Endothelial cell (in vitro differentiated cells): ENCODE measurements at places on chromosomes 3 and 15. TPM values are rescaled to one million over a fixed set of nuclear protein-coding genes. Genes with fewer than 3 reads are reported as not detected.

DNA sequence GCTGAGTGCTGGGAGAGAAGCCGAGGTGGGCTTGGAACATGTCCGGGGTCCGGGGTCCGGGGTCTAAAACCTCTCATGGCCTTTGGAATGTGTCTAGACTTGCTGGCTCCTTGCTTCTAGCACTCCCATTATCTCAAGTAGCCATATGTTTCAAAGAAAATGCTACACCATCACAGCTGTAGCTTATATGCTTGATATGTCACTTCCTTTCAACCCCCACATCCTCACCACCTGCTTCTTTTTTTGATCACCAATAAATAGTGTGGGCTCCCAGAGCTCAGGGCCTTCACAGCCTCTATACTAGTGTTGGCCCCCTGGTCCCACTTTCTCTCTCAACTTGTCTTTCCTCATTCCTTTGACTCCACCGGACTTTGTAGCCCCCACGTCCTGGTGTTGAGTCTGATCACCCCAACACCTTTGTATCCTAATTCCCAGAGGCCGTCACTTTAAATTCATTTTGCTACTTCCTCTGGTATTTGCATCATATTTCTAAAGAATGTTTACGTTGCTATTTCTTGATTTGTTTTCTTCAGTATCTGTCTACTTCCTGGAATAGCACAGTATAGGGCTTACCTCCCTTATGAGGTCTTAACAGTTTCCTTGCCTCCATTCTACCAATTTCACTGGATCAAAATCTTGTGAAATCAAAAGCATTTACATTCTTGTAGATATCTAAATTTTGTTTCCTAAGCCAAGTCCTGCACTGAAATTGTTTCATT lies 71.9 kb upstream of the CHRNB4 start:
- no peak overlapping the region for H3K4me3 ChIP-seq
- DNase-seq: no peak
- no peak overlapping the region for H3K27ac ChIP-seq
- H3K27me3 ChIP-seq: no peaks in the 10 kb centered on the region
- no peaks in the 10 kb centered on the region for H3K4me1 ChIP-seq

GRCh38 chr3:134620476-134621115 lies 30.2 kb downstream of the KY start:
- no peaks in the 10 kb centered on the region for H3K36me3 ChIP-seq
- H3K27me3 ChIP-seq: peaks cover 8% of the 10 kb centered on the region
- no peak overlapping the region for H3K4me3 ChIP-seq

GRCh38 chr3:9704347-9705322 lies 1.0 kb downstream of the CPNE9 start:
- peaks cover 7% of the 10 kb centered on the region for H3K27me3 ChIP-seq
- H3K27ac ChIP-seq: no peak overlapping the region
- no peak overlapping the region for H3K4me3 ChIP-seq
- H3K4me1 ChIP-seq: peaks cover 3% of the 10 kb centered on the region

DNA sequence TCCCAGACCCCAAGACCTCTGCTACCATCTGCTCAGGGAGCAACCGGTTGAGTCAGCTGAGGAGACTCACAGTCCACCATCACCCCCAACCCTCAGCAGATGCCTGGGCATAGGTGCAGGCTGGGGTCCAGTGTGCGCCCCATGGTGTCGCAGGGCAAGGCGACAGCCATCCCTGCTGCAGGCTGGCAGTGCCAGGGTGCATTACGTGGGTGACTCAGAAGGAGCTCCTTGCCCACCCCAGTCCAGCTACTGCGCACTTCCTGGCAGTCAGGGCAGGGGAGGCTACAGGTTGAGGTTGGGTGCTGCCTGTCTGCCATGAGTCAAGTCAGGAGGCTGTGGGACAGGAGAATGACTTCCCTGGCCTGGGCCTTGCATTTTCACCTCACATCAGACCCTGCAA lies 33.5 kb downstream of the RASGRF1 start:
- H3K4me3 ChIP-seq: no peak overlapping the region
- H3K36me3 ChIP-seq: peaks cover 3% of the 10 kb centered on the region
- H3K27ac ChIP-seq: no peak overlapping the region
- DNase-seq: no peak

DNA sequence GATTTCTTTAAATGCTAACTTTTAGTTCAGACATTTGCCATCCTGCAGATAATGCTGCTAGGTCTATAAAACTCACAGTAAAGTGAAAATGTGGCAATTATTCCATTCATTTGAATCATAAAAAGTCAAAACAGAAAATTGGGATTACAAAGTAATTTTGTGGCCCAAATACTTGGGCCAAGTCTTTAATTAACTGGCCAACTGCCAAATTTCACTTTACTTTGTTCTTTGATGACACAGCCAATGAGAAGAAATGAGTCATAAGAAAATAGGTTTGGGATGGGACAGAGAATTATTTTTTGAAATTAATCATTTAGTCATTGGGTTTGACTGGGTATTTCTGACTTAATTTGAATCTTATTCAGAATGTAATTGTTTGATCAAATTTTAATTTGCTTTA lies 89.8 kb upstream of the SLC2A2 start:
- H3K27ac ChIP-seq: no peak overlapping the region
- H3K4me3 ChIP-seq: no peak overlapping the region
- no peak for DNase-seq
- no peaks in the 10 kb centered on the region for H3K27me3 ChIP-seq
- no peaks in the 10 kb centered on the region for H3K4me1 ChIP-seq
- peaks cover 32% of the 10 kb centered on the region for H3K36me3 ChIP-seq

DNA sequence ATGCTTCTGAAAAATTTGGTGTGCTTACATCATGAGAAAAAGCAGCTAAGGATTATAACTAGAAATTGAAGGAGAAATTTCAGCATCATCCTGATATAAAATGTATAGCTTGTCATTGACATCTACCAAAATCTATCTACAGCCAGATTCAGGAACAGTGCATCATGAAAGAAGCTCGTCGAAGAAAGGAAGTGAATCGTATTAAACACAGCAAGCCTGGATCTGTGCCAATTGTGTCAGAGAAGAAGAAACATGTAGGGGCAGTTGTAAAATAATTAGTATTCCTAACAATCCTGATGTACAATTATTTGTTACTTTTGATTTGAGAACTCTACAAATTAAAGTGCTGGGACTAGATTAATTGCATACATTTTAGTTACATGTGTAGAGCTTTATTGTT lies 37.2 kb downstream of the AP4E1 start:
- H3K27me3 ChIP-seq: no peaks in the 10 kb centered on the region
- peaks cover 2% of the 10 kb centered on the region for H3K36me3 ChIP-seq
- no peak overlapping the region for H3K27ac ChIP-seq
- H3K4me3 ChIP-seq: no peak overlapping the region
- no peaks in the 10 kb centered on the region for H3K4me1 ChIP-seq

- no peak overlapping the region for H3K27ac ChIP-seq
- H3K4me1 ChIP-seq: peaks cover under 1% of the 10 kb centered on the region
- no peak overlapping the region for H3K4me3 ChIP-seq
- peaks cover 5% of the 10 kb centered on the region for H3K27me3 ChIP-seq
These were observed 5.8 kb upstream of the SLC22A14 start for GRCh38 chr3:38276081-38276916.

DNA sequence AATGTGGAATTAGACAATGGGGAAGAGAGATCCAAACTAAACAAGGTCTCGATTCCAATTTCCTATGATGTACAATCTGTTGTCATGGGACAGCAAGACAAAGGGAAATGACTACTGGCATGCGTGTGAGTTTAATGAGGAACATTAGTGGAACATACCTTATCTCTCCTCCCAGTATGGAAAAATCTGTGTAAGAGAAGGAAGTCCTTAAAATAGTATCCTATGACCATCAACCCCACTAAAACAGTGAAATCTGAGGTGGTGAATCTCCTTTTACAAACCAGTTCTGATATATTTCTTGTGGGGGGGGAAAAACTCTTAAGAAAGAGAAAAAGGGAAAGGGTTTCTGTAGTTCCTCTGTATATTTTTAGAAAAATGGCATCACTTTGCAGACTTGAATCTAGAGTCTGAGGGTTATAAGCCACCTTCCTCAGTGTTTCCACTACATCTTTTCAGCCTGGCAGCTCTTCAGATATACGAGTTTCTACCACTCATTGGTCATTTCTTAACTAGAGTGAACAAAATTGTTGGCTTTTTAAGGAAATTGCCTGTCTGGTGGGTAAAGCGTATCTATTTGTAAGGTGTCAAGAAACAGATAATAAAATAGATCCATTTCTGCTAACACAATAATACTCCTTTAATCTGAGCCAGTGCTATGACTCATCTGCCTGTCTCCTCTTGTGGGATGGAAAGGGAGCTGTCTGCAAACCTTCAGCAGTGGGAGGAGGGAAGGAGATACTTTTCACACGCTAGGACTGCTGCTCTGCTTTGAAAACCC lies 3.0 kb upstream of the TNFAIP8L3 start:
- peaks cover 23% of the 10 kb centered on the region for H3K4me1 ChIP-seq
- no peak overlapping the region for H3K4me3 ChIP-seq
- H3K36me3 ChIP-seq: no peaks in the 10 kb centered on the region
- peak overlapping the region; percentile 91 for H3K27ac ChIP-seq
- peaks cover 7% of the 10 kb centered on the region for H3K27me3 ChIP-seq

- H3K27me3 ChIP-seq: peaks cover 8% of the 10 kb centered on the region
- peaks cover 20% of the 10 kb centered on the region for H3K4me1 ChIP-seq
- no peak overlapping the region for H3K4me3 ChIP-seq
- H3K36me3 ChIP-seq: no peaks in the 10 kb centered on the region
- no peak for DNase-seq
These were observed 44.1 kb upstream of the ICE2 start for GRCh38 chr15:60523056-60523455.

- peaks cover 5% of the 10 kb centered on the region for H3K4me1 ChIP-seq
- H3K27me3 ChIP-seq: peaks cover 11% of the 10 kb centered on the region
- DNase-seq: no peak
These were observed 194.6 kb downstream of the FAM43A start for GRCh38 chr3:194879991-194880939.

- peak overlapping the region; percentile 70 for H3K27ac ChIP-seq
- no peaks in the 10 kb centered on the region for H3K36me3 ChIP-seq
- H3K27me3 ChIP-seq: peaks cover 2% of the 10 kb centered on the region
- H3K4me1 ChIP-seq: peaks cover 25% of the 10 kb centered on the region
- DNase-seq: no peak
These were observed 26.2 kb downstream of the PIK3CA start for GRCh38 chr3:179174316-179174715.

- H3K4me3 ChIP-seq: no peak overlapping the region
- H3K27ac ChIP-seq: no peak overlapping the region
- peaks cover under 1% of the 10 kb centered on the region for H3K36me3 ChIP-seq
- DNase-seq: no peak
These were observed 118.3 kb upstream of the FRMD4B start for GRCh38 chr3:69504232-69504631.

DNA sequence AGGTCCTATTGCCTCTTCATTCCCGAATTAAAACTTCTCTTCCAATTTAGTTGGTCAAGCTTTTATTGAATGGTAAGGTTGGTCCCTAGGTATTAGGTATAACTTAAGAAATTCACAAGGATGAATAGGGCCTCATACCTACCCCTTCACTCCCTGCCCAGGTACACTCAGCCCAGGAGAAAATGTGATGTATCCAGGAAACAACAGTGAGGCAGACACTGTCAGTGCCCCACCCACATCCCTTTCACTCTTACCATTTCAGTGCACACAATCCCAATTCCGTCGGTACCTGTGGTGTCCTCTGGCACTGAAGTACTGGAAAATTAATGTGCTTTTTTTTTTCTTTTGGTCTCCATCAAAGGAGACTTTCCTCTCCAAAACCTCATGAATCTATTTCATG lies 10.5 kb upstream of the C3orf49 start:
- no peak overlapping the region for H3K27ac ChIP-seq
- no peaks in the 10 kb centered on the region for H3K27me3 ChIP-seq
- DNase-seq: no peak
- H3K4me3 ChIP-seq: no peak overlapping the region
- H3K36me3 ChIP-seq: no peaks in the 10 kb centered on the region

DNA sequence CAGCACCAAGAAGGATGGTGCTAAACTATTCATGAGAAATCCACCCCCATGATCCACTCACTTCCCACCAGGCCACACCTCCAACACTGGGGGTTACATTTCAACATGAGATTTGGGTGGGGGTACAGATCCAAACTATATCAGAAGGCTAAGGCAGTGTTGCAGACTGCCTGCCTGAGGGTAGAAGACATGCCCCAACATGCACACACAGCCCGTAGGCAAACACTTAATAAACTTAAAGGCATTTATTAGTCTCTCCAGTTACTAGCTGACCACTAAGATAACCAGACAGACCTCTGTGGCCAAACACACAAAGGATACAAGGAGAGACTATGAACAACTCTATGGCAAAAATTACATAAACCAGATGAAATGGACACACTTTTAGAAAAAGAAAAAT lies 10.2 kb downstream of the FAM162A start:
- no peak overlapping the region for H3K27ac ChIP-seq
- H3K4me1 ChIP-seq: no peaks in the 10 kb centered on the region
- H3K36me3 ChIP-seq: no peaks in the 10 kb centered on the region
- H3K4me3 ChIP-seq: no peak overlapping the region
- peaks cover 3% of the 10 kb centered on the region for H3K27me3 ChIP-seq

- no peaks in the 10 kb centered on the region for H3K36me3 ChIP-seq
- H3K27me3 ChIP-seq: no peaks in the 10 kb centered on the region
- no peak for DNase-seq
- no peaks in the 10 kb centered on the region for H3K4me1 ChIP-seq
These were observed 145.0 kb downstream of the ARNT2 start for GRCh38 chr15:80549191-80549590.

- H3K4me3 ChIP-seq: no peak overlapping the region
- no peaks in the 10 kb centered on the region for H3K4me1 ChIP-seq
- no peak for DNase-seq
- no peaks in the 10 kb centered on the region for H3K36me3 ChIP-seq
These were observed 30.3 kb downstream of the CLRN1 start for GRCh38 chr3:150942221-150942620.

GRCh38 chr3:50689558-50689957 lies 14.8 kb downstream of the DOCK3 start:
- no peak overlapping the region for H3K4me3 ChIP-seq
- no peaks in the 10 kb centered on the region for H3K4me1 ChIP-seq
- H3K36me3 ChIP-seq: no peaks in the 10 kb centered on the region

DNA sequence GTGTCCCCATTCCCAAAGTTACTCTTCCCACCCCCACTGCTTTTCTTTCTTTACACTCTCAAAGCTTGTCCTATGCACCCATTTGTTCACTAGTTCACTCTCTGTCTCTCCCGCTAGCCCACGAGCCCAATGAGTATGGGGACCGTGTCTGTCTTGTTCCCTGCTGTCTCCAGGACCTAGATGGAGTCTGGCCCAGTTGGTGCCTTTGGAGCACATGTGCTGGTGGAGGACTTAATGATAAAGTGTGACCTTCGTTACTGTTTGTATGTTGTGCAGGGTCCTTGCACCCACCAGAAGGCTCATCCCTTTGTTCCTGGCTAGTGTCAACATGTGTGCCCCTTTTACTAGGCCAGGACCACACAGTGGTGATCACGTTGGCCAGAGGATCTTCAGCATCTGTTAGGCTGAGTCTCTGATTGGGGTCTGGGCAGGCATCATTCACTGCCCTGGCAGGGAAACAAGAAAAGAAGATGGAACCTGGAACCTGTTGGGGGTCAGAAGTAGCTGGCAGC lies 7.4 kb downstream of the CISH start:
- no peak overlapping the region for H3K27ac ChIP-seq
- peaks cover 7% of the 10 kb centered on the region for H3K27me3 ChIP-seq
- peaks cover 4% of the 10 kb centered on the region for H3K36me3 ChIP-seq
- no peaks in the 10 kb centered on the region for H3K4me1 ChIP-seq

The EIF4A2 gene
- total RNA-seq: 260 TPM

The HTD2 gene
- 8.4 TPM for total RNA-seq

The IMP3 gene
- 33.5 TPM for total RNA-seq

The SLC28A1 gene
- total RNA-seq: not detected

The GPR149 gene
- total RNA-seq: not detected

The PAQR5 gene
- total RNA-seq: 0.15 TPM

The BFSP2 gene
- total RNA-seq: not detected

The CLDN1 gene
- total RNA-seq: 0.13 TPM

The CCDC9B gene
- 0.92 TPM for total RNA-seq

The SUCLG2 gene
- 33.8 TPM for total RNA-seq

The PIF1 gene
- total RNA-seq: 4.8 TPM
